ENCODE measurements at places on chromosomes 12 and 14. TPM values are rescaled to one million over a fixed set of nuclear protein-coding genes. Genes with fewer than 3 reads are reported as not detected.

The RHOJ gene
- 9.5 TPM for total RNA-seq

The TRIAP1 gene
- total RNA-seq: 50.1 TPM

DNA sequence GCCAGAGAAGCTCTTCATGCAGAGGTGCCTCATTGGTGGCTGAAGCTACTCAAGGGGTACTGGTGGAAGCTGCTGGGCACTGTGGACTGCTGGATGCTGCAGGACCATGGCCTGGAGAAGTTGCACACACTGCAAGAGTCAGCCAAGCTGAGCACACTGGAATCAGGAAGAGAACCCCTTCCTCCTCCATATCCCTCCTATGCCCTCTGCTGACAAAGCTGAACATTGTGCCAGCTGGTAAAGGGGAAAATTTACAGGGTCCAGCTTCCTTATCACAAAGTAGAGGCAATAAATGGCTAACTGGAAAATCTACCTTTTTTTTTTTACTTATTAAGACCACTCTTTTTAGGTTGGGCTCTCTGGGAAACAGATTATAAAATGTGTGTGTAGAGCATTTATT lies 6.5 kb downstream of the CCDC175 start:
- no peak for DNase-seq

GRCh38 chr12:94677778-94678177 lies 27.4 kb upstream of the TMCC3 start:
- DNase-seq: no peak
